ENCODE measurements at places on chromosomes 3 and 15. TPM values are rescaled to one million over a fixed set of nuclear protein-coding genes. Genes with fewer than 3 reads are reported as not detected.
A peak's percentile ranks its signal among the peaks of the same experiment; 100 is the strongest.

GRCh38 chr3:159763011-159763601, 225.5 kb upstream of the IL12A start:
- peak overlapping the region; percentile 94 for H3K27ac ChIP-seq
- H3K4me3 ChIP-seq, result peak overlapping the region; percentile 70
- H3K27me3 ChIP-seq, result no peaks in the 10 kb centered on the region
- H3K36me3 ChIP-seq, result peaks cover 27% of the 10 kb centered on the region
- H3K4me1 ChIP-seq, result peaks cover 40% of the 10 kb centered on the region

DNA sequence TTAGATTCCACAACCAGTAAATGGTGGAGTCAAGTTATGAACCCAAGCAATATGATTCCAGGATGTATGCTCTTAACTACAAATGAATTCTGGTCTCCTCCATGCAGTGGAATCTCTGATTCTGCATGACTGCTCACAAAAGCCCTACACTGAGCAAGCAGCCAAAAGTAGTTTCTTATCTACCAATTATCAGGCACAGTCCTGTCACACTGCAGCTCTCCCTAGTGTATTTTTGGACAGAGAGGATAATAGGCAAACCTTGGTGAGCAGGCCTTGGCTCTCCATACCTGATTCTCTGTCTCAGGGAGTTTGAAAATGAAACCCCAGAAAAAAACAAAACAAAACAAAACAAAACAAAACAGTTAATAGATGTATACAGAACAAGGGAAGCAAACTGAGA, 3.5 kb upstream of the SSR3 start:
- H3K27ac ChIP-seq, result no peak overlapping the region
- no peaks in the 10 kb centered on the region for H3K4me1 ChIP-seq
- H3K4me3 ChIP-seq, result no peak overlapping the region
- H3K27me3 ChIP-seq, result no peaks in the 10 kb centered on the region
- DNase-seq, result no peak
- H3K36me3 ChIP-seq, result peaks cover 13% of the 10 kb centered on the region

- peak overlapping the region; percentile 71 for H3K27ac ChIP-seq
- H3K4me1 ChIP-seq, result peaks cover 44% of the 10 kb centered on the region
- no peak overlapping the region for H3K4me3 ChIP-seq
- no peaks in the 10 kb centered on the region for H3K36me3 ChIP-seq
- no peak for DNase-seq
- no peaks in the 10 kb centered on the region for H3K27me3 ChIP-seq
These were observed 12.3 kb upstream of the PHLDB2 start for GRCh38 chr3:111846717-111847116.

Gene ULK3
- 14.3 TPM for total RNA-seq

DNA sequence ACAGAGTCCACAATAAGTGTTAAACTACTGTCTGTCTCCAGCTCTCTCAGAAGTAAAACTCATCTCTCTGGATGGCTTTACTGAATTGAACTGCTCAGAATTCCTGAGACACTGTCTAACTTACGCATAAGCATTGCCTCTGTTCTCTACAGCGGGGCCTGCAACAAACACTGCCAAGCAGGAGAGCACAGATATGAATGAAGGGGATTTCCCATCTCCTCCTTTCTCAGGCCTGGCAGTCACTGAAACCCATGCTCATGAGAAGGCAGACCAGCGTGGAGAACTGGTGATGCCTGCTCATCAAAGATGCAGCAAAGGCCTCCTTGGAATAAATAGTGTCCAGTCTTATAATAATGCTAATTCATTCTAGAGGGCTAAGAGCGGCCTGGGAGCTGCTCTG, 10.3 kb downstream of the RASGRP1 start:
- no peaks in the 10 kb centered on the region for H3K4me1 ChIP-seq
- no peak for DNase-seq
- H3K4me3 ChIP-seq, result no peak overlapping the region
- H3K27ac ChIP-seq, result no peak overlapping the region

DNA sequence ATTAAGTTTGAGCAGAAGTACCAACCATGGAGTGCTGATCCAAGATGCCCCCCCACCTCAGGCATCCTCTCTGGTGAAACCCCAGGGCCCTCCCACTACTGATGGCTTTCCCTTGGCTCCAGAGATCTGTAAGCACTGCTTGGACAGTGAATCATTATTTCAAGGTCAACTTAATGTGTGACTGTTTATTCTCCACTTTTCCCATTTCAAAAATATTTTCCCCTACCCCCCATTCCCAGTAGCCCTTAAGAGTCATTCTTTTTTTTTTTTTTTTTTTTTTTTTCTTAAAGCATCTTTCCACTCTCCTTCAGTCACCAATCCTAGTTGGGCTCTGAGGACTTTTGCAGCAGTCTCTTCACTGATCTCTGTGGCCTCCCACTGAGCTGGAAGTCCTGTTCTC, 82.6 kb downstream of the PCCB start:
- no peak overlapping the region for H3K27ac ChIP-seq
- peaks cover 33% of the 10 kb centered on the region for H3K36me3 ChIP-seq

Gene KBTBD12
- total RNA-seq, result not detected

Gene PRTG
- total RNA-seq, result 2.8 TPM

Gene DNASE1L3
- not detected for total RNA-seq

DNA sequence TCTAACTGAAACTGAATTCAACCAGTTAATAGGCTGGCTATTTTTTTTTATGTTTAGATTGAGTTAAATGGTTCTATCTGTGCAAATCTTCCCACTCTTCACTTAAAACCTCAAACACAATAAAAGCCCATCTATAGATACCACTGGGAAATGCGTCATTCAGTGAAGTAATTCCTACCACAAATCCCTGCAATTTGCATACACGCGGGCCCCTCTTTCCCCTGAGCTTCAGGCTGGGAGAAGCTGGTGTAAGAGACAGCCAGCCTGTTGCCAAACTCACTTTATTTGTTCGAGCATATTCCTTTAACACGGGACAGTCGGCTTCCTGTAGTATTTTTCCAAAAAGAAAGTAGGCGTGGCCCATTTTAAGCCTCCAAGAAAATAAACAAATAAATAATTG, 26.0 kb upstream of the MCTP2 start:
- peaks cover 21% of the 10 kb centered on the region for H3K4me1 ChIP-seq
- H3K4me3 ChIP-seq, result no peak overlapping the region
- H3K27me3 ChIP-seq, result no peaks in the 10 kb centered on the region
- H3K27ac ChIP-seq, result peak overlapping the region; percentile 80
- peak; percentile 56 for DNase-seq

GRCh38 chr3:20041197-20041780, 1.0 kb downstream of the KAT2B start:
- DNase-seq, result peak; percentile 74
- no peaks in the 10 kb centered on the region for H3K36me3 ChIP-seq
- H3K4me1 ChIP-seq, result peaks cover 9% of the 10 kb centered on the region
- H3K27ac ChIP-seq, result no peak overlapping the region
- H3K4me3 ChIP-seq, result peak overlapping the region; percentile 82

Gene CCRL2
- 0.97 TPM for total RNA-seq

- no peak for DNase-seq
- H3K36me3 ChIP-seq, result no peaks in the 10 kb centered on the region
- H3K4me1 ChIP-seq, result peaks cover 21% of the 10 kb centered on the region
These were observed 190.6 kb downstream of the TBC1D2B start for GRCh38 chr15:77886805-77887448.

Gene CD86
- total RNA-seq, result not detected

DNA sequence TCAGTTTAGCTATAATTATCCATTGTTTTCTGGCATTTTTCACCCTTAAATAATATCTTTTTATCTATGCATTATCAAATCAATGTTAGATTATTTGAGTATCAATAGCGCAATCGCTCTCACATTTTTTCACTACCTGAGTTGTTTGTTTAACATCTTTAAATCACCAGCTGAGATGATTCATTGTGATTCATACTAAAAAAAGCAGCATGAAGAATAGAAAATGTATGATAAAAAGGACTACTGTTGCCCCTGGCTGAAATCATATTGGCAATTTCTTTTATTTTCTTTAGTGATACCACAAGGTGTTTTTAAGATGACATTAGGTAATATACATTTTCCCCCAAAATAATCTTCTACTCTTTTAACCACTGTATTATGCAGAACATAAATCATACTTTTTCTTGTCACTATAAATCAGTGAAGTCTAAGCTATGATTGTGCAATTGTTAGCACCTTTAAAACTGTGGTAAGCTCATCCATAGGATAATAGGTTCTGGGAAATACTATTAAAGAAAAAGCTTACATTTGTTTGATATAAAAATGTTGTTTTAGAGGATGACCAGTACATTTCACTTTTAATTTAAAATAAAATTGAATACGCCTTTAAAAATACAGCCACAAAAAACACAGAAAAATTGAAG, 889.1 kb downstream of the NAALADL2 start:
- H3K36me3 ChIP-seq, result no peaks in the 10 kb centered on the region
- H3K27ac ChIP-seq, result no peak overlapping the region
- H3K4me3 ChIP-seq, result no peak overlapping the region

DNA sequence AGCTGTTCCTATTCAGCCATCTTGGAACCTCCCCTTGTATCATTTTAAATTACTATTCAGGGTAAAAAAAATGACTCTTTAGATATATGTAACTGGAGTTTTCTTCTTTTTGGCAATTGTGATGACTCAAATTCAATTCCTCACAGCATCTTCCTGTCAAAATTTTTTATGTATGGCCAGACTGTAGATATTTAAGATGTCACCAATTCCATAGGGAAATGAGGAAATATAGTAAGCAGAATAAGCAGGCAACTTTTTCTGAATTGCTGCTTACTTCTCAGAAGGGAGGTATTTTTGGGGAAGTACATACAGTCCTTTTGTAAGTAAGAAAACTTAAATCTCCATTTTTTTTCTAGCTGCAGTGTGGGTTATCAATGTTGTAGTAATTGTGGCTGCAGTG, 28.8 kb downstream of the EAF2 start:
- no peak for DNase-seq
- no peak overlapping the region for H3K27ac ChIP-seq
- no peaks in the 10 kb centered on the region for H3K36me3 ChIP-seq
- no peaks in the 10 kb centered on the region for H3K27me3 ChIP-seq

Gene ITIH4
- total RNA-seq, result not detected

DNA sequence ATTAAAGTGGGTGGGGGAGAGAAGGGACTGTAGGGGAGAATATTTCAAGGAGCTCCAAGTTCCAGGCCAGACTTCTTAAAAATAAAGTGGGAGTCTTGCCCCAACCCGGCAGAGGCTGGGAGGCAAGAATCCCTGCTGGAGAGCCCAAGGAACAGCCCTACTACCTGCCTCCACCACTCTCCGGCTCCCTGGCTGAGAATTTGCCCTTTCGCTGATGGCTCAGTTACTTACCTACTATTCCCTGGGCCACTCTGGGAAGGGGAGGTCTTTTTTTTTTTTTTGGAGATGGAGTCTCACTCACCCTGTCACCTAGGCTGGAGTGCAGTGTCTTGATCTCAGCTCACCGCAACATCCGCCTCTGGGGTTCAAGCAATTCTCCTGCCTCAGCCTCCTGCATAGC, 15.5 kb downstream of the MYL3 start:
- peaks cover 16% of the 10 kb centered on the region for H3K4me1 ChIP-seq
- DNase-seq, result no peak
- H3K27ac ChIP-seq, result no peak overlapping the region
- no peak overlapping the region for H3K4me3 ChIP-seq

Gene LRTM1
- not detected for total RNA-seq

DNA sequence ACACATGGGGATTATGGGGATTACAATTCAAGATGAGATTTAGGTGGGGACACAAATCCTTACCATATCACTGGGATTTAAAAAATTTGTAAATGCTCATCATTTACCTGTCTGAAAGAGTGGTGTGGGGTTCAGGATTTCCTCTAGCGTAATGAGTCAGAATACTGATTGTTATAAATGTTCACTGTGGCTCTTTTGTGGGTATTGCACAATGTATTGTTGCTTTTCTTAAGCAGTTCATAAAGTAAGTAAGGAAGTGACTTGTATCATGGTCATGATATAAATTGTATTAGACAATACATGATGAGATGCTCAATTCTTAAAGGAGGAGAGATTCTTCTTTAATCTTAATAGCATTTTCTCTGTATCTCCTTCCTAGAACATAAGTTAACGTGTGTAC, 262.1 kb downstream of the CNTN4 start:
- H3K27ac ChIP-seq, result no peak overlapping the region
- no peaks in the 10 kb centered on the region for H3K4me1 ChIP-seq
- no peak for DNase-seq
- no peak overlapping the region for H3K4me3 ChIP-seq
- no peaks in the 10 kb centered on the region for H3K27me3 ChIP-seq

- H3K36me3 ChIP-seq, result no peaks in the 10 kb centered on the region
- peak overlapping the region; percentile 66 for H3K4me3 ChIP-seq
- peaks cover 34% of the 10 kb centered on the region for H3K4me1 ChIP-seq
- peak; percentile 51 for DNase-seq
- H3K27ac ChIP-seq, result peak overlapping the region; percentile 45
These were observed 1.4 kb downstream of the FOXP1 start for GRCh38 chr3:71582036-71582611.

DNA sequence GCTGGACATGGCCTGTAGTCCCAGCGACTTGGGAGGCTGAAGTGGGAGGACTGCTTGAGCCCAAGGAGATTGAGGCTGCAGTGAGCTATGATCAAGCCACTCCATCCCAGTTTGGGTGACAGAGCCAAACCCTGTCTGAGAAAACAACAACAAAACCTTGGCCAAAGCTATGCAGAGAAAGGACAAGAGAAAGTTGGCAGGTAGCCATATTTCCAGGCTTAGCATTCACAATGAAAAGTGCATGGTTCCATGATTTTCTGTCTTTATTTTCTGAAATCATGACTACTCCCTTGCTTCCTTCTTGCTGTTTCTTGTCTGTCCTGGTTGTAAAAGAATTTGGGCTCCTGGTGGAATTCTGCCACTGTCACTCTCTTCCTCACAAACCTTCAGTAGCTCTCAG, 284.6 kb upstream of the C2CD4B start:
- H3K4me3 ChIP-seq, result no peak overlapping the region
- no peak overlapping the region for H3K27ac ChIP-seq
- H3K4me1 ChIP-seq, result peaks cover 34% of the 10 kb centered on the region
- no peaks in the 10 kb centered on the region for H3K36me3 ChIP-seq
- no peaks in the 10 kb centered on the region for H3K27me3 ChIP-seq

Gene TMCO5A
- total RNA-seq, result not detected

DNA sequence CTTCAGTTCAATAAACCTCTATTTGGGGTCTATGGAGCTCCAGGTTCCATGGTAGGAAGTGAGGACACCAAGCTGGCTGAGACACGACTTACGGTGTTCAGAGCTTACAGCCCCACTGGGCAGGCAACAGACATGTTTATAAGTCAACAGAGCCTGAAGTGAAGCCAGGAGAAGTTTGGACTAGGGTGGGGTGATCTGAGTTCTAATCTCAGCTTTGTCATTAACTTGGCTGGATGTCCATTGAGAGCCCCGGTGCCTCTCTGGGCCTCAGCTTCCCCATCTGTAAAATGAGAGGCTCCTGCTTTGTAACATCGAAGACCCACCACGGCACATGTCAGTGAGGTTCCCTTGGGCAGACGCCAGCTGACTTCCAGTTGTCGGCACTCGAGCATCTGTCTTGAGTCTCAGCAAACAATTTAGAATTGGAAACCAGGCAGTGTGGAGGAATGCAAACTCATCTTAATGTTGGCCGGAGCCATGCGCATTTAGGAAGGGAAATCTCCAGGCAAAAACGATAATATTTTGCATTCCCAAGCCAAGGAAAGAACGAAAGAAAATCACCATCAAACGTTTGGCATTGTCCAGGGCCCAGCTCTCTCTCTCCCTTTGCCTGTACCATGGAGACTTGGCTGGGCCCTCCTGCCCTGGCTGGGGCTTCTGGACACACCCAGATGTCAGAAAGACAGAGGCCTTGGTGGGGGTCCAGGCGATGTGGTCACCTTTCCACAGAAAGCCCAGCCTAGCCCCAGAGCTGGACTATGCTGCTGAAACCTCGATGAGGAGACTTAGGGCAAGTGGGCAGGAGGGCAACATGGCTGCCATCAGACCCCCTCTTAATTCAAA, 18.4 kb downstream of the ITGA11 start:
- H3K4me3 ChIP-seq, result no peak overlapping the region
- peak; percentile 38 for DNase-seq
- no peaks in the 10 kb centered on the region for H3K36me3 ChIP-seq

Gene SRGAP3
- total RNA-seq, result 0.78 TPM

Gene PLD1
- 21.9 TPM for total RNA-seq

Gene ISG20
- total RNA-seq, result 1.2 TPM

Gene ROPN1B
- not detected for total RNA-seq
